ENCODE measurements at places on chromosomes 16 and 17.

- no peak for DNase-seq
These were observed 34.1 kb downstream of the TK2 start for GRCh38 chr16:66515596-66516508.

DNA sequence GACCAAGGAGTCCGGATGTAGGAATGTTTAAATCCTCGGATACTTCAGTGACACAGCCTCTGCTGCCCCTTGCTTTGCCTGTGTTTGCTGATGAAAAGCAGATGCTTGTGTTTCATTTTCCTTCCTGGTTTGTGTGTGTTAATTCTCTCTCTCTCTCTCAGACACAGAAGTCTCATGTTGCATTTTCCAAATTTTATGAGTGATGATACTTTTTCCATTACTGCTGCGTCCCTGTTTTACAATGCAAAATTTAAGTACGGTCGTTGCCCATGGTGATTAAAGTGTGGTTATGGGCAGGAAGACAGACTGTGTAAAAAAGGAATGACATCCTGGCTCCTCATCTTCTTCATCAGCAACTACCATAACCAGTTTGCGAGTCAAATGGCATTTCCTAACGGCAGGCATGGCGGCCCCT lies 5.7 kb downstream of the RMI2 start:
- no peak for DNase-seq

DNA sequence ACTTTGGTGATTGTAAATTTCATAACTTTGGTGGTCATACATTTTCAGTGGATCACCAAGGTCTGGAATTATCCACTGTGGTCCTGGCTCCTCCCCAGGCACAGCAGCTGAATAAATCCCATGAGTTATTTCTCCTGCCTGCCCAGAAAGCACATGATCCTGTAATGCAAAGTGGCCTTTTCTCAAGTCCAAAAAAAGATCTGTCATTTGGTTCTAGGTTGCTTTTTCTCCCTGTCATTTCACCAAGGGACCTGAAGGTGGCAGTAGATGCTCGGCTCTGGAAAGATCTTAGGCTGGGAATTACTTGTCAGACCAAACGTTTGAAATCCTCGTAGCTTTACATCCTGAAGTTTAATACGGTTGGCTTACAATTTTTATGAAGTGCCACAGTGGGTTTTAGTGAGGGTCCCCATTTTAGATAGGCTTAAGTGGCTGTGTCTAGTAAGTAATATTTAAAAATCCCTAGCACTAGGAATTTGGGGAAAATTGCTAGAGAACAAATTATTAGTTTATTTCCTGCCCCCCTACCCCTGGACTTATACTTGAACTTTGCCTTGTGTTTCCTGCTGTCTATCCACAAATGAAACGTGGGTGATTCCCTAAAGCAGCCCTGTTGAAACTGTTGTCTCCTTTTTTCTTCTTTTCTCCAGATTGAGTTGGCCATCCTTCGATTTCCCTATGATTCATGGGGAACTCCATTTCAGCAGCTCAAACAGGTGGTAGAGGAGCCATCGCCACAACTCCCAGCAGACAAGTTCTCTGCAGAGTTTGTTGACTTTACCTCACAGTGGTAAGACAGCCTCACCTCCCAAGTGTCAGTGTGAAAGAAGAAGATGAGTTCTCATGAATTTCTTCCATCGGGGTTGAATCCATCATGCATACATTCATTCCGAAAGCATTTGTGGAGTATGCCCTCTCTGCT lies 111.7 kb downstream of the MAP2K6 start:
- DNase-seq, result no peak

DNA sequence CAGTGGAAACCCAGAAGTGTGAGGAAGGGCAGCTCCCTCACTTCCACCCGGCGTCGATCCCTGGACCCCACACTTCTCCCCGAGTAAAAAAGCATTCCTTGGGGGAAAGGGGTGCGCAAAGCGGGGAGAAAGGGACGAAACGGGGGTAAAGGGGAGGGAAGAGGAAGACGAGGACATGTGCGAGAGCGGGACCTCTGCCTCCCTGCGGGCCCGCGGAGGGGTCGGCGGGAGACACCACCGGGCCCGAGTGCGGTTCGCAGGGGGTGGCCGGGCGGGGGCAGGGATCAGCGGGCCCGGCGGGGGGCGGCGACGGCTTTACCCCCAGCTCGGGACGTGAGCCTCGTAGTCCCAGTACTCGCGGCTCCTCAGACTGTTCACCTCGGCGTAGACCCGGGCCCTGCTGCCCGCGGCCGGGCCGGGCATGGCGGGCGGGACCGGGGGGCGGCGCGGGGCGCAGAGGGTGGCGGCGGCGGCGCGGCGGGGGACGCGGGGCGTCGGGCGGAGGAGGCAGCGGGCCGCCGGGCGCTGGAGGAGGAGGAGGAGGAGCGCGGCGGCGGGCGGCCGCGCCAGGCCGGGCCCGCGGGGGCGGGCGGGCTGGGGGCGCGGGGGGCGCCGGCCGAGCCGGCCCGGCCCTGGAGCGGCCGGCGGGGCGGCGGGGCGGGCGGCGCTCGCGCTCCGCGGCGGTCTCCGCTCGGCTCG lies 443 bp downstream of the CSNK2A2 start:
- DNase-seq, result no peak

DNA sequence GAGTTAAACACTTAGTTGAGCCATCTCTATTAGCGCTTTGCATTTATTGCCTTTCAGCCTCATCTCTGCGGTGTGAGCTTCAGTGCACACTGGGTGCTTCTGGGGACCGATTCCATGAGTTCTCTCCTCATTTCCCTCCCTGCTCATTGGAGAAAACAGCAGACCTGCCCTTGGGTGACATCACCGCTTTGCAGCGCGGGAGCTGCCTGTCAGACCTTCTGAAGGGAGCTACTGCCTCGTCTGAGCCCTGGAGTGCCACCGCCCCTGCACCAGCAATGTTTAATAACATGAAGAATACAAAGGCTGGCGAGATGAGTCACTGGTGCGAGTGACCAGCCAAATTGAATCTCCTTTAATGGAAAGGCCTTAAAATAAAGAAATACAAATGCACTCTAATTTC lies 30.2 kb upstream of the CPPED1 start:
- no peak for DNase-seq

DNA sequence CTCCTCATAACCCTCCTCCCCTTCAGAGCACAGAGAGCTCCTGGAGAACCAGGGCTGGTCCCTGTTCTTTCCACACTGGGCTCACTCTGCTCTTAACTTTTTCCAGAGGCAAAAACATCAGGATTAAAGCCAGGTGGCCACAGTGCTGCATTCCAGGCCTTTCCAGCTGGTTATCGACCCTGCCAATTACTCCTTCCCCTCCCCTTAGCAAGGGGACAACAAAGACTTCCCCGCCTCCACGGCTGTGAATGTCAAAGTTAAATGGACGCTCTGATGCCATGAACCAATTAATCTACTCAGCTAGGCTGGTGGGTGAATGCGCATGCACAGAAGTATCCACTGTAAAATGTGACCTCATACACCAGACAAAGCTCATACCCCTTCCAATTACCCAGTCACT lies 23.1 kb downstream of the ACLY start:
- no peak for DNase-seq

- DNase-seq, result no peak
These were observed 77.3 kb upstream of the ATF7IP2 start for GRCh38 chr16:10308305-10309193.

- DNase-seq, result no peak
These were observed 428 bp downstream of the SGSM2 start for GRCh38 chr17:2337544-2338314.

GRCh38 chr17:40938981-40939380 lies 1.5 kb upstream of the KRT23 start:
- no peak for DNase-seq

DNA sequence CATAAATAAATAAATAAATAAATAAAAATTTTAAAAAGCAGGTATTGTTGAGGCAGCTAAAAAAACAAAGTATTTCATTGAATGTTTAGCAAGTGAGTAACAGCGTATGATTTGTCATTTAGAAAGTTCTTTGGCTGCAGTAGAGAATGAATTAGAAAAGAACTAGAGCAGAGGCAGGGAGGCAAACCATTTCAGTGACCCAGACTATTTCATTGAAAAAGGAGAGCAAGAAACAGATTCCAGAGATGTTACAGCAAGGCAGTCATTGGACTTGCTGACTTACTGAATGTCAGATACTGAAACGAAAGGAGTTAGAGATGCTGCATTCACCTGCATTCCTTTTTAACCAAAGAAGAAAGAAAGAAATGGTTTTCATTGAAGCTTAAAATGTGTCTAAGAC lies 105.5 kb upstream of the HLF start:
- no peak for DNase-seq

Measured in NCI-H1048 (cell line).